ENCODE measurements at places on chromosomes 6 and 20. TPM values are rescaled to one million over a fixed set of nuclear protein-coding genes. Genes with fewer than 3 reads are reported as not detected.
A peak's percentile ranks its signal among the peaks of the same experiment; 100 is the strongest.

GRCh38 chr6:42402184-42402583 lies 49.5 kb downstream of the TRERF1 start:
- no peaks in the 10 kb centered on the region for H3K27me3 ChIP-seq
- no peak overlapping the region for H3K4me3 ChIP-seq
- no peak for DNase-seq
- peaks cover 48% of the 10 kb centered on the region for H3K4me1 ChIP-seq

- H3K4me3 ChIP-seq, result peak overlapping the region; percentile 55
- H3K36me3 ChIP-seq, result peaks cover 38% of the 10 kb centered on the region
- peaks cover 66% of the 10 kb centered on the region for H3K4me1 ChIP-seq
- H3K27me3 ChIP-seq, result no peaks in the 10 kb centered on the region
- peak; percentile 56 for DNase-seq
- H3K27ac ChIP-seq, result peak overlapping the region; percentile 70
Observed at GRCh38 chr20:37519508-37520418, 1.3 kb upstream of the NNAT start.

DNA sequence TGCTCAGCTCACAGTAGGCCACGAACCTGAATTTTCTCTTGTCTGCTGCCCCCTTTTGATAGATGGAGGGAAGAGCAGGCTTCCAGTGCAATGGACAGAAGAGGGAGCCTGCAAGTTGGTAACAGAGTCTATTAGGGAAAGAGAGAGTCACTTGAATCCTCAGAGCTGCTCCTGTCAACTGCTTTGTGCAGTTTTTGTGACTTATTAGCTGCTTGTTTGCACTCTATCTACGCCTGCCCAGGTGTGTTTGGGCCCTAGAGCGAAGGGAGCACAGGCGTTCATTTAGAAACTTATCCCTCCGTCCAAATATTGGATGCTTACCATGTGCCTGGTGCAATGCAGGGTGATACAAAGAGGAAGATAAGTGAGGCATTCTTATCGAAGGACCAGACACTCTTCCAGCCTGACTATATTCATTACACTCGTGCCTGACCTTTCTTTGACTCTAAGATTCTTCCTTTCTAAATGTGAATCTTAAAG lies 11.6 kb upstream of the SLC2A12 start:
- no peaks in the 10 kb centered on the region for H3K27me3 ChIP-seq
- no peak overlapping the region for H3K27ac ChIP-seq
- peak; percentile 87 for DNase-seq
- no peak overlapping the region for H3K4me3 ChIP-seq
- H3K36me3 ChIP-seq, result no peaks in the 10 kb centered on the region
- H3K4me1 ChIP-seq, result peaks cover 3% of the 10 kb centered on the region

GRCh38 chr6:167751579-167752115 lies 75.1 kb upstream of the AFDN start:
- H3K36me3 ChIP-seq, result no peaks in the 10 kb centered on the region
- no peak overlapping the region for H3K27ac ChIP-seq
- H3K4me3 ChIP-seq, result no peak overlapping the region
- peaks cover 21% of the 10 kb centered on the region for H3K27me3 ChIP-seq

- no peak overlapping the region for H3K27ac ChIP-seq
- H3K36me3 ChIP-seq, result no peaks in the 10 kb centered on the region
- H3K4me1 ChIP-seq, result no peaks in the 10 kb centered on the region
- no peak for DNase-seq
Observed at GRCh38 chr20:46289432-46289831, 18.9 kb downstream of the CDH22 start.

- peak; percentile 56 for DNase-seq
- H3K27ac ChIP-seq, result no peak overlapping the region
- H3K4me1 ChIP-seq, result peaks cover 1% of the 10 kb centered on the region
- no peaks in the 10 kb centered on the region for H3K36me3 ChIP-seq
Observed at GRCh38 chr20:39795401-39796272, 833.5 kb downstream of the DHX35 start.

GRCh38 chr6:170085475-170086401 lies 205.1 kb downstream of the DLL1 start:
- DNase-seq, result no peak
- H3K27ac ChIP-seq, result no peak overlapping the region
- peaks cover 5% of the 10 kb centered on the region for H3K27me3 ChIP-seq
- H3K4me1 ChIP-seq, result peaks cover 22% of the 10 kb centered on the region
- H3K36me3 ChIP-seq, result no peaks in the 10 kb centered on the region
- H3K4me3 ChIP-seq, result no peak overlapping the region

COX4I2 gene
- total RNA-seq, result 11.4 TPM

DNA sequence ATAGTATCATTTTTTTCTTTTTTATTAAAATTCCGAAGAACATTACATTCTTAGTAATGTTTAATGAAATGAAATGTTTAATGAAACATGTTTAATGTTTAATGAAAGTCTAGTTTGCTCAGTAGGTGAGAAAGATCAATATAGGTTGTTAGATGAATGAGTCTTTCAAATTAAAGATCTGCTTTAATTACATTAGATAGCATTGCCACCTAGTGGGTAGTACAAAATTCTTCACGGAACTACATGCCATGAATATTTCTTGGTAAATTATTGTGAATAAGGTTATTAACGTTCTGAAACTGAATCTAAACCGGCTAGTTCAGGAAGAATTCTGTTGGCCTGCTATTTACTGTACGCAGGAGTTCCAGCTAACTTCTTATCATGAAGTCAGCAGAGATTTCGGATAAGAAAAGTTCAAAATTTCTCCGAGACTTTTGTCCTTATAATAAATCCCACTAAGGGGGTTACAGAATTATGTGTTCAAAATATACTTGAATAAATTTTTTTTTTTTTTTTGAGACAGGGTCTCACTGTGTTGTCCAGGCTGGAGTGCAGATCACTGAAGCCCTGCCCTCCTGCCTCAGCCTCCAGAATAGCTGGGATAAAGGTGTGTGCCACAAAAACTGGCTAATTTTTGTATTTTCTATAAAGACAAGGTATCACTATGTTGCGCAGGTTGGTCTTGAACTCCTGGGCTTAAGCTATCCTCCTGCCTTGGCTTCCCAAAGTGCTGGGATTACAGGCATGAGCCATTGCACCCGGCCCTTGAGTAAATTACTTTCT lies 7.9 kb upstream of the GMNN start:
- DNase-seq, result peak; percentile 8
- H3K36me3 ChIP-seq, result no peaks in the 10 kb centered on the region
- no peak overlapping the region for H3K27ac ChIP-seq
- H3K4me3 ChIP-seq, result no peak overlapping the region

CCM2L gene
- 4.9 TPM for total RNA-seq
